A549 treated with Hydrocortisone at 1 μM for 4 hours (cell line): ENCODE measurements at places on chromosomes 13 and 19. TPM values are rescaled to one million over a fixed set of nuclear protein-coding genes. Genes with fewer than 3 reads are reported as not detected.

The REEP6 gene
- total RNA-seq, result 3.9 to 6.6 TPM (median 4.9 TPM) in 5 replicates

The CASP14 gene
- not detected in 5 replicates for total RNA-seq

The MYH14 gene
- 5.4 to 6.5 TPM (median 6.2 TPM) in 5 replicates for total RNA-seq

The CBLC gene
- not detected in 5 replicates for total RNA-seq

The SPRY2 gene
- total RNA-seq, result 13.9 to 19.5 TPM (median 16.6 TPM) in 5 replicates

The KLK1 gene
- total RNA-seq, result 0.09 to 0.26 TPM (median 0.24 TPM) in 3 of 5 replicates, not detected in the others

The SERTM1 gene
- total RNA-seq, result not detected in 5 replicates

The FAAP24 gene
- 14.2 to 16.0 TPM (median 15.3 TPM) in 5 replicates for total RNA-seq

The IFNL1 gene
- total RNA-seq, result 0.10 to 0.33 TPM (median 0.13 TPM) in 4 of 5 replicates, not detected in the other

The PPM1N gene
- 6.8 to 9.0 TPM (median 7.4 TPM) in 5 replicates for total RNA-seq

The PTPRH gene
- total RNA-seq, result 3.1 to 5.8 TPM (median 4.0 TPM) in 5 replicates

The ZNF296 gene
- total RNA-seq, result 10.4 to 18.7 TPM (median 17.3 TPM) in 5 replicates

The SPTBN4 gene
- 0.55 to 0.76 TPM (median 0.72 TPM) in 5 replicates for total RNA-seq

The SLC7A9 gene
- total RNA-seq, result 0.15 to 0.53 TPM (median 0.30 TPM) in 5 replicates

The ONECUT3 gene
- total RNA-seq, result not detected in 5 replicates

The LPAR2 gene
- total RNA-seq, result 4.0 to 4.7 TPM (median 4.0 TPM) in 5 replicates

The ZNF492 gene
- not detected in 5 replicates for total RNA-seq

The CNN1 gene
- total RNA-seq, result 0.20 to 0.46 TPM (median 0.35 TPM) in 5 replicates

The SUPT20H gene
- total RNA-seq, result 17.9 to 26.5 TPM (median 22.7 TPM) in 5 replicates

The LILRB4 gene
- not detected in 5 replicates for total RNA-seq

The USHBP1 gene
- total RNA-seq, result 0.02 TPM in 1 of 5 replicates, not detected in the others

The SHISA7 gene
- not detected in 5 replicates for total RNA-seq

The PRX gene
- 1.2 to 1.6 TPM (median 1.4 TPM) in 5 replicates for total RNA-seq

The BRSK1 gene
- 2.4 to 3.6 TPM (median 3.1 TPM) in 5 replicates for total RNA-seq

The ZNF226 gene
- total RNA-seq, result 18.3 to 21.5 TPM (median 18.7 TPM) in 5 replicates

The SBK3 gene
- total RNA-seq, result 1.5 to 2.4 TPM (median 1.7 TPM) in 5 replicates

The APOC4 gene
- not detected in 5 replicates for total RNA-seq

The KLK13 gene
- 0.13 to 0.23 TPM (median 0.15 TPM) in 3 of 5 replicates, not detected in the others for total RNA-seq

The PRSS57 gene
- total RNA-seq, result 0.16 to 0.23 TPM in 2 of 5 replicates, not detected in the others

The CYP4F11 gene
- total RNA-seq, result 4.9 to 7.0 TPM (median 5.2 TPM) in 5 replicates

The AMER2 gene
- not detected in 5 replicates for total RNA-seq

The ECSIT gene
- total RNA-seq, result 27.8 to 31.4 TPM (median 29.9 TPM) in 5 replicates
